Common myeloid progenitor, CD34-positive (primary cell): ENCODE measurements at places on chromosomes 4 and X.

GRCh38 chr4:46852800-46853199 lies 56.2 kb downstream of the COX7B2 start:
- peak; percentile 35 for DNase-seq

DNA sequence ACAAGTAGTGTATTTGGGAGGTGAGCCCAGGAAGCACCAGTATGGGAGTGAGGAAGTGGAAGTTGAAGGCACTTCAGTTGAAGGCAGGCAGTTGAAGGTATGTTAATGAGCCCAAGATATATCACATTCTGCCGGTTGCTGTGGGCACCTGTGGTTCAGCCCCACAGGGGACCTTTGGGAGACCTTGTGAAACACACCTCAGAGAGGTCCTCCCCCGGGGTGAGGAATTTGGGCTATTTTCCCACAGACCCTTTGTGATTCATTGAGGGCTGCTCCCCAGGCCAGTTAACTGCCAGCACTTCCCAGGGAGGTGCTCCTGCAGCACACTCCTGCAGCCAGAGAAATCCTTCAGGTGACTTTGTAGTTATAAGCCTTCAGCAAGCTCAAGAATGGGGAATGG lies 45.9 kb downstream of the PTCHD1 start:
- DNase-seq: no peak

GRCh38 chr4:159267869-159268285 lies 165.0 kb downstream of the RAPGEF2 start:
- no peak for DNase-seq

- peak; percentile 68 for DNase-seq
Measured at GRCh38 chr4:102420563-102421398, 75.5 kb upstream of the SLC39A8 start.
